Suprapubic skin (tissue), 4 donors: ENCODE measurements at places on chromosomes 5 and 9.

- no peak for DNase-seq
Observed at GRCh38 chr9:124444166-124444565, 6.1 kb upstream of the ADGRD2 start.

GRCh38 chr9:84592918-84593317, 76.6 kb upstream of the NTRK2 start:
- no peak for DNase-seq

GRCh38 chr5:173535976-173536639, 80.3 kb downstream of the BOD1 start:
- DNase-seq: no peak

DNA sequence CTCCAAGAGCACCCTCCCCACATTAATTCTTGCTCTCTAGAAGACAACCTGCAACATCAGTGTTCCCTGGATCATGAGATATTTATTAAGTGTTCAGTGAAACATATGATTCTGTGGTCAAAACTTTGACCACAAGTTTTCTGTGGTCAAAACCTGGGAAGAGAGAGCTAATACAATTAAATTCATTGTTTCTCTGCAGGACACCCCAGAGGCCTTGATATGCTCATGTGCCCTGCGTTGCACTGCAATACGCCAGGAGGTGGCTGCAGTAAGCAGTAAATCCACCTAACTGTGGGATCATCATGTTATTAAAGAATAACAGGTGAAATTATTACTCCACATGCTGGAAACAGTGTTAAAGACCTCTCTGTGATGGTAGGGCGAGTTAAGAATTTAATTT, 109.3 kb upstream of the SPDL1 start:
- DNase-seq: no peak

- no peak for DNase-seq
Observed at GRCh38 chr9:126222835-126223431, 103.7 kb upstream of the MVB12B start.

GRCh38 chr9:2663461-2664173, 42.0 kb downstream of the VLDLR start:
- DNase-seq: no peak

DNA sequence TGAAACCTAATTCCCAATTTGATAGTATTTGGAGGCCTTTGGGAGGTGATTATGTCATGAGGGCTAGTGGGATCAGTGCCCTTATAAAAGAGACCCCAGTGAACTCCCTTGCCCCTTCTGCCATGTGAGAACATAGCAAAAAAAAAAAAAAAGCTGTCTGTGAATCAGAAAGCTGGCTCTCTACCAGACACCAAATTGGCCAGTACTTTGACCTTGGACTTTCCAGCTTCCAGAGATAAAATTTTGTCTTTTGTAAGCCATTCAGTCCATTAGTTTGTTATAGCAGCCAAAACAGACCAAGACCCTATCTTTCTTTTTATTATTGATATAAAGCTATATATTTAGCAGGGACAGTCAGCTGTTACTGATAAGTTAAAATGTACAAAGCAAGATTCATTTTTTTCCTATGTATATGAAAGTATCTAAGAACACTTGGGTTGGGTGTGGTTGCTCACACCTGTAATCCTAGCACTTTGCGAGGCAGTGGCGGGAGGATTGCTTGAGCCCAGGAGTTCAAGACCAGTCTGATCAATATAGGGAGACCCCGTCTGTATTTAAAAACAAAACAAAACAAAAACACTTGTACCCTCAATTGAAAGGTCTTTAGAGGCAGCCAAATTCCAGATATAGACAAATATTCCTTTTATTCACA, 8.1 kb upstream of the C5orf24 start:
- DNase-seq: no peak

DNA sequence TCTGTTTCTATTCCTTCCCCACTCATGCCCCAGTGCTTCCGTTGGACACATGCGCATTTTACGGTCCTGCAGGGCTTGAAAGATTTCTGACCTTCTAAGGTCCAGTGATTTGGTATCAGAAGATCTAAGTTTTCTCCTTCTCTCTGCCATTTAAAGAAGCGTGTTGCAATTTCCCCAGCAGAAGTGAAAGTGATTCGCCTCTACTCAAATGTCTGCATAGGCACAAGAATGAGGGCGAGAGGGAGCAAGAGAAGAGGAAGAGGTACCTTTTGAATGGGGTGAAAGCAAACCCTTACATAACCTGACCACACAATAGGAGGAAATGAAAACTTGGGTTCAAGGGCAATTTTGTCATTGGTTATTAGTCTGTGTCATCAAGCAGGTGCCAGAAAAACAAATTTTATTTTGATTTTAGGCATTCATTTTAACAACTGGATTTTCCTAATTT, 31.7 kb upstream of the NR3C1 start:
- no peak for DNase-seq
